Right renal pelvis (tissue), 4 donors: ENCODE measurements at places on chromosomes 13 and 19. TPM values are rescaled to one million over a fixed set of nuclear protein-coding genes. Genes with fewer than 3 reads are reported as not detected.

Gene OR10H1
- polyA plus RNA-seq: not detected

Gene EPS8L1
- 45.5 TPM for polyA plus RNA-seq

Gene RNF225
- polyA plus RNA-seq: 0.10 TPM

Gene ZNF599
- polyA plus RNA-seq: 13.8 TPM

Gene HSPB6
- polyA plus RNA-seq: 30.4 TPM

Gene LILRB2
- polyA plus RNA-seq: 1.1 TPM
